ENCODE measurements at places on chromosomes 5 and 9.
A peak's percentile ranks its signal among the peaks of the same experiment; 100 is the strongest.

GRCh38 chr5:68255305-68256120, 40.0 kb downstream of the PIK3R1 start:
- no peak for DNase-seq

- no peak for DNase-seq
Measured at GRCh38 chr5:45162974-45163373, 354.2 kb downstream of the MRPS30 start.

DNA sequence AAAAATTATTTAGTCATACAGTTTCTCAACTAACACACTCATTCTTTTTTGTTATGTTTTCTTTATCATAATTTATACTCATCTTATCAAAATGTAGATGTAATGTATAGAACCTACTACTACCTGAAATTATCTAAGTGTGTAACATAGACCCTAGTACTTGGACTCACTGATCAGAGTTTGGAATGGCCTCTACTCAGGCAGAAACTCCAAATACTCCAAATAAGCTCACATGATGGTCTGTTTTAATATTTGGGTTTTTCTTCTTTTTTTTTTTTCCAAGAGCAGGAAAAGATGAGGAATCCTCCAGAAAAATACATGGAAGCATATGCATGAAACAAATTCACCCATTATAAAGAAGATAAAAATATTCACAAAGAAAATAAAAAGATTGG, 126.3 kb downstream of the PDE4D start:
- DNase-seq = no peak

DNA sequence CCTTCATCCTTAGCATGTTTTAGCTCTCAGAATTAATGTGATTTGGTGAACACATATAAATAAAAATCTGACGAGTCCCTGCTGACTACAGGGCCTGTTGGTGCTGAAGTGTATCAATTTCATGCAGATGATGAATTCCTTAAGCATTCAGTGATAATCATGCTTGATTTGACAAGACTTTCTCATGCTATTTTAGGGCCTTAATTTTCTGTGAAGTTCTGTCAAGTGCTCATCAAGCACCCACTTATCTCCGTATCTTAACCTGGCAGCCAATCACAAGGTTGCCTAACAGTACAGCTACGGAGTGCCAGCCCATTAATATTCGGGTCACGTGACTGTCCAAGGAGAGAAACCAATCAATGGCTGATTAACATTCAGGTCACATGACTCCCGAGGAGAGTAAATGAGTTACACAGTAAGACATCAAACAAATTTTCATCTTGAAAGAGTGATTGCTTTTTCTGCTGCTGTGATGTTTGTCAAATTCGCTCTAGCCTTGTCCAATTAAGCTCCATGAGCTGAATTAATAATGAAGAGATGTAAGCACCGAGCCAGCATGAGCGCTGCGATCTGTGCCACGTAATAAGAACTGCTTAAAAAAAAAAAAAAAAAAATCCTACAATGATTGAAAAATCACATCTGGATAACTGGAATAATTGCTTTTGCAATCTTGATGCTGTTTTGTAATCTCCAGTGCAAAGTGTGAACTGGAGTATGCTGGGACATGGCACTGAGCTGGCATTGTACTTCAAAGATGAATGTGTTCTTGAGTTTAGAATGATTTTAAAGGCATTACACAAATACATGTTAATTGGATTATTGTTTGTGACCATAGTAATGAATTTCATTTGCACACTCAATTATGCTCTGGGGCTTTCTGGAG, 104.3 kb upstream of the SPATA31D4 start:
- no peak for DNase-seq

GRCh38 chr9:86163503-86163902, 64.1 kb upstream of the GOLM1 start:
- DNase-seq = peak; percentile 66
